H1 (cell line): ENCODE measurements at places on chromosomes 11 and 22. TPM values are rescaled to one million over a fixed set of nuclear protein-coding genes. Genes with fewer than 3 reads are reported as not detected.

The DRD4 gene
- polyA plus RNA-seq = 4.9 and 9.7 TPM in 2 replicates

The PRR5 gene
- polyA plus RNA-seq = 25.7 and 36.1 TPM in 2 replicates

The C22orf42 gene
- 0.25 and 0.50 TPM in 2 replicates for polyA plus RNA-seq

The HTR3B gene
- not detected in 2 replicates for polyA plus RNA-seq

The SLC22A25 gene
- not detected in 2 replicates for polyA plus RNA-seq

The HOATZ gene
- polyA plus RNA-seq = not detected in 2 replicates

The MAP6 gene
- polyA plus RNA-seq = 0.49 and 0.89 TPM in 2 replicates
